ENCODE measurements at places on chromosomes 3 and 15. TPM values are rescaled to one million over a fixed set of nuclear protein-coding genes. Genes with fewer than 3 reads are reported as not detected.

The TLR9 gene
- not detected for total RNA-seq

The AHSG gene
- not detected for total RNA-seq

The SLC26A6 gene
- 11.8 TPM for total RNA-seq

The ARNT2 gene
- 14.7 TPM for total RNA-seq

The KLHL40 gene
- total RNA-seq, result not detected

The GABRG3 gene
- total RNA-seq, result not detected

The MKRN2OS gene
- not detected for total RNA-seq

All from IMR-90 (cell line).